NCI-H2081 (cell line): ENCODE measurements at places on chromosomes 1 and 21.

DNA sequence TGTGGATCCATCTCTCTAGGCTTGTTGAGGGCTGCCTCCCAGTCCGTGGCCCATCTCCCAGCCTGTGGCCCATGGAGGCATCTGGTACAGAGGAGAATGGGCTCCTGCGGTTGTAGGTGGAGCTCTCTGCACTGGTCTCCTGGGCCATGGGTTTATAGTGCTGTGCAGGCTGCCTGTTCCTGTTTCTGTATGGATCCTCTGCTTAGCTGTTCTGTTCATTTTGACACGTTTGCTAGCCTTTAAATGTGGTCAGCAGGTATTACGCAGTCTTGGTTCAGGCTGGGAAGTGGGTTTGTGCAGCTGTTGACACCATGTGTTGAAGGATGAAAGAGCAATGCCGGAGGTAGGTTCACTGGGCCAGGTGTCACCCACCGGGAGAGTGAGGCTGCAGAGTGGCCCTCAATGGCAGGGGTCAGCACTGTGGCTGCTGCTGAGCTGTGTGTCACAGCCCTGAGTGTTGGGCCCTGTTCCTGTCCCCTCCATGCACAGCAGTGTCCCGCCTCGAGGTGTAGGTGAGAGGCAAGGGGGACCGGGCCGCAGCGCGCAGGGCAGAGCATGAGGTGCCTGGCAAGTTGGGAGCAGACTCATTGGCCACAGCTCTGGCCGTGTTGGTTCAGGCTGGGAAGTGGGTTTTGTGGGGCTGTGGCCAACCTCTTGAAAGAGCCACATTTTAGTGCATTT is 39.0 kb downstream of the SNAP47 start:
- DNase-seq = peak; percentile 64

- no peak for DNase-seq
Measured at GRCh38 chr1:58848818-58849411, 65.1 kb upstream of the JUN start.

GRCh38 chr1:111030590-111030989 is 66.9 kb upstream of the LRIF1 start:
- peak; percentile 39 for DNase-seq

DNA sequence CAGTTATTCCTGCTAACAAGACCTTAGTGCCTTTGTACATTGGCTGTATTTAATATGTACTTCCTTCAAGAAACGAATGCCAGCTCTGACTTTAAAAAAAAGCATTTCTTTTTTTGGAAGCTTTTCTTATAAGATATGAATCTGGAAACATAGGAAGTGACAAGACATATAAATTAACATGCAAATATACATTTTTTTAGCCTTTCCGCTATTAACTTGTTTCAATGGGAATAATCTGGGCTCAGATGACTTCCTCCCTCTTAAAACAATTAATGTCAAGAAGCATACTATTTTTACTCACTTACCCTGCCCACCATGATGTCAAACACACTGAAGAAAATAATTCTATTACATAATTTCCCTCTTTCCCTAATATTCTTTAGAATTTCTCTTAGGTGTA is 1.4 kb downstream of the DENND1B start:
- DNase-seq = no peak

DNA sequence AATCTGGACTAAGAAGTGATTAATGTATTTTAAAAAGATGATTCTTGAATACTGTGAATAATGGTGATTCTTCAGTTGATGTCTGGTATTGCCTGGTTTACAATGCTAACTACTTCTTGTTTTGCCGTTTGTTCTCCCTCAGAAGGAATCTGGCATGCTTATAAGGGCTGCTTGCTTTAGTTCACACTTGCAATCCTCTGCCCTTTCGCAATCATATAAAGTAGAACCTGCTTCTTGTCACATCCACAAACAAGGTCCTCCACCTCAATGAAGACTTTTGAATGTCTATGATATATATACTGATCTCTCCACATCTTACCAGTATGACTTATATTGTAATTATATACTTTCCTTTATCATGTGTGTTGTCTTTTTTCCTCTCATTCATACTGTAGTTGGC is 92.6 kb downstream of the ADGRL4 start:
- no peak for DNase-seq

GRCh38 chr21:18274370-18274769 is 29.7 kb downstream of the CHODL start:
- DNase-seq = no peak
